ENCODE measurements at places on chromosomes 3 and 15.

GRCh38 chr3:30269751-30270445 lies 336.5 kb upstream of the TGFBR2 start:
- no peak for DNase-seq

- peak; percentile 63 for DNase-seq
These were observed 16.1 kb upstream of the CACNA2D2 start for GRCh38 chr3:50519471-50520089.

DNA sequence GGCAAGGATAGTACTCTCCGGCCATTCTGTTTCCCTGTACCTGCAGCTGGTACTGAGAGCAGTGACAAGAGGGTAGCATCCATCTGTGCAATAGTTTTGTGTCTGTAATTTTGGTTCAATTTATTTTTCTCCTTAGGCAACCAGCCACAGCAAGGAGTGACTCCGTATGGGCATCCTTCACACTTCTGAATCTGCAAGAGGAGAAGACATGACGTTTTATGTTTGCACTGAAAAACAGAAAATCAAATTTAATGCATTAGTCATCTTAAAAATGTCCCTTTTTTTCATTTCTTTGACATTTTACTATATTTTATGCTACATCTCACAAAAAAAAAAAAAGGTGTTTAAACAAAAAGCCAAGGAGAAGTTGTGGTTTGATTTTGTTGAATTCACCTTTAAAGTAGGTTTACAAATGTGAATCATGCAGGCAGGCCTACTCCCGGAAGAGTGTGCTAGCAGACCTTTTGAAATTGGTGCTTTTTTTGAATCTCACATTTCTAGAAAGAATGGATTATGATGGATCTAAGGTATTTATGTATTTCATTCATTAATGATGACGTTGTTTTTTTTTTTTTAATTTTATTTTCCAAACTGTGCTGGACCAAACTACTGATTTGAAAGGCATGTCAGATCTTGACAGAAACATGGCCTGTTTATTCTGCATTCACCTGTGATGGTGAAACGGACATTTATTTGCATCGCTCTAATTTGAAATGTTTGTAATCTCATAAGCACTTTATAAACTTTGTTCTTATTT lies 28.1 kb downstream of the IGSF10 start:
- DNase-seq = no peak

DNA sequence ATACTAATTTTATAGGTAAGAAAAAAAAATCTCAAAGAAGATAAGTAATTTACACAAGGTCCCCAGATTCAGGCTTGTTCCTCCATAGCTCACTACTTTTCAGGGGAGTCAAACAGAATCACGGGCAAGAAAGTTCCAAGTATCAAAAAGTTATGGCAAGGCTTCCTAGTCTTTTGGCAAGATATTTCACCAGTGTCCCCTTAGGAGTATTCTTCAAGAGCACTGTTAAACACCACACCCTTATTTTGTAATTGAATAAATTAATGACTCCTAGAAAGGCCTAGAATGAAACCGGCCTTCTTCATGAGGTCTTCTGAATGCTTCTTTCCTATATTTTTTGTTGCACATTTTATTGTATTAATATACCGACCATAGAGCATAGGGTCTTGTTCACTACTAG lies 109.7 kb downstream of the MYLK start:
- DNase-seq = no peak

DNA sequence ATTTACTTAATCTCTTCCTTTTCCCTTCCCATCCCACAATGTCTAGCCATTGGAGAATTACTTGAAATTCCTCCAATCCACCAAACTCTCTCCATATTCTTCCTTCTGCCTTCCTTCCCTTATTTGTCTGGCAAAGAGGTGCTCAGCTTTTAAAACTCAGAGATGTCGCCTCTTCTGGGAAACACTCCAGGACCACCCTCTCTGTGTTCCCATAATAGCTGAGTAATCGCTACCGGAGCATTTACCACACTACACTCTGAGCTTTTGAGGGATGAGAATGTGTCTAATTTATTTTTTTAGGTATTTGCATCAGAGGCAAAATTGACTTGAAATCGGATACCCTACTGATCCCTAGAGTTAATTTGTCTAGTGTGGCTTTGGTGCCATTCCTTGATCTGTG lies 245.7 kb upstream of the TPRG1 start:
- DNase-seq = no peak

All from T-helper 2 cell treated with Interferon-gamma antibody and Interleukin-4, amounts not matched to agents 5 μg/mL and 100 μg/mL, for 36 hours (primary cell).